ENCODE measurements at places on chromosomes 3 and 15. TPM values are rescaled to one million over a fixed set of nuclear protein-coding genes. Genes with fewer than 3 reads are reported as not detected.

The FOXB1 gene
- total RNA-seq: not detected

The CCK gene
- not detected for total RNA-seq

The SPATA12 gene
- 0.14 TPM for total RNA-seq

The ZDHHC19 gene
- total RNA-seq: not detected

The CCDC9B gene
- total RNA-seq: 4.6 TPM

The GP5 gene
- total RNA-seq: not detected

The PLSCR4 gene
- 15.0 TPM for total RNA-seq

The HCLS1 gene
- not detected for total RNA-seq

The IQCH gene
- total RNA-seq: 1.4 TPM

The GRK7 gene
- total RNA-seq: not detected

The PCOLCE2 gene
- total RNA-seq: 35.8 TPM

The SLC6A11 gene
- total RNA-seq: not detected

The GNB4 gene
- total RNA-seq: 31.7 TPM

The ANKRD34C gene
- not detected for total RNA-seq

The PSTPIP1 gene
- 0.19 TPM for total RNA-seq

The SLC2A2 gene
- total RNA-seq: not detected

The ZNF639 gene
- 71.2 TPM for total RNA-seq

The NAALADL2 gene
- 1.6 TPM for total RNA-seq

The ZPLD1 gene
- 0.06 TPM for total RNA-seq

The EXD1 gene
- 0.12 TPM for total RNA-seq

The GABRB3 gene
- 14.4 TPM for total RNA-seq

The CYP1A2 gene
- not detected for total RNA-seq

The ACAN gene
- total RNA-seq: not detected

The SERINC4 gene
- not detected for total RNA-seq
